MG63 (cell line): ENCODE measurements at places on chromosomes 2 and 18. TPM values are rescaled to one million over a fixed set of nuclear protein-coding genes. Genes with fewer than 3 reads are reported as not detected.

Gene CNDP1
- total RNA-seq = not detected in 2 replicates

DNA sequence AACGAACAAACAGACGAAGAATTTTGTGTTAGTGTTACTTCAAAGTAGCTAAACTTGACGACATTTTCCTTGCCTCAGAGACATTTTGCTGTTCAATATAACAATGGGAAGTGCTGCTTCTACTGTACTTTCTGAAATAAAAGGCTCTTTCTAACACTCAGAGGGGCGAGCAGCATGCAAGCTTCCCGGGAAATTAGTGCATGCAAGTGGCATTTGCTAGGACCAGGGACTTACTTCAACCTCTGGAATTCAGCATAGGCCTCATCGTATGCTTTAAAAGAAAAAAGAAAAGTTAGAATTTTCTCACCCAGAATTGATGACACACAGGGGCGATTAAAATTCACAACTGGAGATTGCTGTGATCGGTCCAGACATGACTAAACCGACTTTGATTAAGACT, 62.5 kb upstream of the LPIN2 start:
- no peak for DNase-seq

Gene TXNDC2
- total RNA-seq = 0.33 TPM in 1 of 2 replicates, not detected in the other

- DNase-seq = peak; percentile 42
Observed at GRCh38 chr2:85999061-85999831, 106.4 kb downstream of the POLR1A start.
